Fibroblast of lung (primary cell): ENCODE measurements at places on chromosomes 3 and 15.

DNA sequence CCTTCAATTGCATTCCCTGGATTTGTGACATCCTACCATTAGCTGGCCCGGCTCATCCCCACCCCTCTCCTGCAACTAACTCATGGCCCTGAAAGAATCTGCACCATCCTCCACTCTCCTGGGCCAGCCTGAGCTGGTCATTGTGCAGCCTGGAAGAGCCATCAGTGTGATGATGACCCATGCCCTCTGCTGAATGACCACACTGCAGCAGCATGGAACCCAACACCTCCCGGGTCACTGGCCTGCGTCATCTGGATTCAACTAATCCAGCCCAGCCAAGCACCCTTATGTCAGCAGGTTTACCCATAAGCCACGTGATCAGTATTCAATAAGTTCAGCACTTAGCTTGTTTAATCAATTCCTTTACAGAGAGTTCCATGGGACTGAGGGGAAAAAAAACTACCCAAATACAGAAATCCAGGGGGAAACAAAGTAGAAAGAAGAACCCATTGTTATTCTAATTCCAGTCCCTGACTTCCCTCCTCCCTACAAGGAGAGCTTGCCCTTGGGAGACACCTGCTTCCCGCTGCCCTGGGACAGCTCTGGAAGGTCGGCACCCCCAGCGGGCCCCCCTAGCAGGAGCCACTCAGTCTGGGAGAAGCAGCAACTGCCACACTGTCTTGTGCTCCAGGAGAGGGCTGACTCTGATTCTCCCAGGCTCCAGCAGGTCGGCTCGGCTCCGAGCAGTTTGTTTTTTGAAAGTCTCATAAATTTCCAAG, 309.1 kb upstream of the TLE3 start:
- H3K4me3 ChIP-seq: no peak overlapping the region
- H3K4me1 ChIP-seq: no peaks in the 10 kb centered on the region
- H3K27ac ChIP-seq: no peak overlapping the region
- DNase-seq: no peak
- H3K27me3 ChIP-seq: peaks cover 27% of the 10 kb centered on the region
- no peaks in the 10 kb centered on the region for H3K36me3 ChIP-seq

DNA sequence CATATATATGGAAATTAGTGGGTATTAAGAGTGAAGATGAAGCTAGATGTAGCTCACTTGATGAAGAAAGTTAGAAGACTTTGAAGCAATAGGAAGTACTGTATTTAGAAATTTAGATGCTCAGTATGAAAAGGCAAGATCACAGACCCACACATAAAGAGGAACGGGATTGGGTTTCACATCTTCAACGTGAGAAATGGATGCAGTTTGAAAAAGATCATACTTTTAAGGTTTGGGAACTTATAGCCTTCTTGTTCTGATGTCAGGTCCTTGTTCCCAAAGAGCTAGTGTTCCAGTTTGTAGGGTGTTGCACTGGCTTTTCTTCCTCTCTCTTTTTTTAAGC, 16.7 kb downstream of the AP3S2 start:
- H3K27me3 ChIP-seq: no peaks in the 10 kb centered on the region
- no peaks in the 10 kb centered on the region for H3K36me3 ChIP-seq
- no peak overlapping the region for H3K27ac ChIP-seq
- no peak for DNase-seq
- H3K4me1 ChIP-seq: no peaks in the 10 kb centered on the region

- no peak overlapping the region for H3K27ac ChIP-seq
- no peaks in the 10 kb centered on the region for H3K4me1 ChIP-seq
- no peaks in the 10 kb centered on the region for H3K36me3 ChIP-seq
- no peak overlapping the region for H3K4me3 ChIP-seq
- peak; percentile 60 for DNase-seq
- H3K27me3 ChIP-seq: no peaks in the 10 kb centered on the region
These were observed 51.7 kb downstream of the SCN11A start for GRCh38 chr3:39000008-39000450.

- no peaks in the 10 kb centered on the region for H3K27me3 ChIP-seq
- no peaks in the 10 kb centered on the region for H3K36me3 ChIP-seq
- peak overlapping the region; percentile 56 for H3K27ac ChIP-seq
- no peak overlapping the region for H3K4me3 ChIP-seq
- DNase-seq: peak; percentile 17
- H3K4me1 ChIP-seq: peaks cover 18% of the 10 kb centered on the region
These were observed 48.8 kb downstream of the ABHD2 start for GRCh38 chr15:89136818-89137772.

- H3K27ac ChIP-seq: no peak overlapping the region
- H3K4me3 ChIP-seq: no peak overlapping the region
- DNase-seq: peak; percentile 92
- H3K27me3 ChIP-seq: no peaks in the 10 kb centered on the region
These were observed 18.3 kb downstream of the FBXO22 start for GRCh38 chr15:75921732-75922703.
